Stimulated activated memory B cell treated with anti-CD40 and anti-IgM and Interleukin-4, amounts not matched to agents 10 μg/mL and 1 μg/mL and 100 μg/mL, for 72 hours (primary cell): ENCODE measurements at places on chromosomes 12 and 14.

DNA sequence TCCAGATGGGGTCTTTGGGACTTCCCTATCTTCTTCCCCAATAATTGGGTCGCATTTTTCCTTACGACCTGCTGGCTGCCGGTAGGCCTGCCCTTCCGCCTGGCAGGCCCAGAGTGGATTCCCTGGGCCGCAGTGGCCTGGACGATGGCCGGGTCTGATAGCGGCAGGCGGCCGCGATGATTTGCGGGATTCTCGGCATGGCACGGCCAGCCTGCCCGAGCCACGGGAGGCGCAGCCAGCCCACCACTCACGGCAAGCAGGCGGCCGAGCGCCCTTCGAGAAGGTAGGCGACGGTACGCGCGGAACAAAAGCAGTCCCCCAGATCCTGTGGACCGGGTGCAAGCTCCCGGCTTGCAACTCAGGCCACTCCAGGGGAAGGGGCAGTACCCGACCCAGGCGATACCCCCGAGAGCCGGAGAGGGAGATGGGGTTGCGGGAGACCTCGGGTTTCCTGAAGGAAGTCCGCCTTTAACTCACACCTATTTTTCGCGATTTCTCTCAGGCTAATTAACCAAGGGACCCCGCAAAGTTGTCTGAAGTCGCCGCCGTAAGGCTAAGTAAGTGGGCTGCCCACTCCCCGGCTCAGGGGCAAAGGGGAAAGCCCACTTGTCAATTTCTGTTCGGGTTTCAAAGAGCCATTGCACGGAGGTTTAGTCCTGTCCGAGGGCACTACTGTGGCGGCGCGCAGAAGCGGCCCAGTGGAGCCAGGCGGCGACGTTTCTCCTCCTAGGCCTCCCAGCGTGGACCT is 1.4 kb upstream of the GSC start:
- ATAC-seq = no peak

DNA sequence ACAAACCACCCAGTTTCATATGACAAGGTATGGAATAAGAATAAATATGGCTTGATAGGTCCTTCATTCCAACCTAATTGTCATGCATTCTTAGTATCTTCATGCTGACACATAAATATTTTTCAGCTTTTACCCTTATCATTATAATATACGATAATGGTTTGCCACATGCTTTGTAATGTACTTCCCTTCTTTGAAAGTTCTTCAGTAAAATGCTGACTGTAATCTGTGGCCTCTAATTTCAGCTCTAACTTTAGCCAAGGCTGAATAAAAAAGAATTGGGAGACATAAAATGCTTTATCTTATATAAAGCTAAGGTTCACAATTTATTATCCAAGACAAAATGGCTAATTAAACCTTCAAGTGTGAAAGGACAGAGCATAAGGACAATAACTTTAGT is 2.6 kb upstream of the MAP4K5 start:
- ATAC-seq = no peak

- ATAC-seq = no peak
Observed at GRCh38 chr12:113622410-113622809, 150.7 kb upstream of the LHX5 start.

DNA sequence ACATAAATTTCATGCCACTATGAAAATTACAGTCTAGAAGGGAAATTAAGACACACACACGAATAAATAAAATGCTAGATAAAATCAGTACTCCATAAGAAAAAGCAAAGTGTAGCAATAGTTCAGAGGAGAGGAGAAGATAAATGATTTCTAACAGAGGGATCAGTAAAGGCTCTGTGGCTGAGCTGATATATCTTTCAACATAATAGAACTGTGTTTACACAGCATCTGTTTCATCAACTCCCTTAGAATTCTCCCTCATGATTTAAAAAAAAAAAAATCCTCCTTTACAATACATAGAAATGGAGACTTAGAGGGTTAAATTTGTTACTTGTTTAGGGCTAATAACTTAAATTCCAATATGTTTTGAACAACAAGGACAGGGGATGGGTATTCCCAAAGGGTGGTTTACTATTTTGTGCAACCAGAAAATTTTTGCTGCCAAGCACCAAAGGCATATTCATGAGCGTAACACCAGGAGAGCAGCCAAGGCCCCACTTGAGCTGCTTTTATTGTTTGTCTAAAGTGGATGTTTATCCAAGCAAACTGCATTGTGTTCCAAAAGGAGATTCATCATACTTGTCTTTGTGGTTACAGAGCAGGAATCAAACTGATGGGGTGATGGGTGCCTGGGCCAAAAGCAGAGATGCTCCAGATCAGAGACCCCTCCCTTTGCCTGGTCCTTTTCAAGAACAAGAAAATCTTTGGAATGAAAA is 162.7 kb downstream of the BMP4 start:
- ATAC-seq = no peak

DNA sequence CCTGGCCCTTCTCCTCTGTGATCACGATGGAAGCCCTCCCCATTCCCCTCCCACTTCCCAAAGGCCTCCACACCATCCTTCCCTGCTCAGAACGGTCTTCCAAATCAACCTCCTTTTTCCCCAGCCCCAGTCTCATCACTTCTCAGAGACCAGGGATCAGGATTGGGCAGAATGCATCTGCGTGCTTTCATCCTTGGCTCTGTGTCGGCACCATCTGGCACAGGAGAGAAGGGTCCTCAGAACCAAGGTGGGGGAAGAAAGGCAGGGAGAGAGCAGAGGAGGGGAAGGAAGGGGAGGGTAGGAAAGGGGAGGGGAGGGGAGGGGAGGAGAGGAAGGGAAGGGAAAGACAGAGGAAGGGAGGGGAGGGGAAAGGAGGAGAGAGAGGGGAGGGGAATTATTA is 52.4 kb upstream of the FICD start:
- no peak for ATAC-seq

GRCh38 chr12:25800101-25800500 is 158.4 kb upstream of the RASSF8 start:
- no peak for ATAC-seq

- ATAC-seq = peak; percentile 31
Observed at GRCh38 chr14:52370406-52370935, 56.4 kb downstream of the PTGER2 start.

DNA sequence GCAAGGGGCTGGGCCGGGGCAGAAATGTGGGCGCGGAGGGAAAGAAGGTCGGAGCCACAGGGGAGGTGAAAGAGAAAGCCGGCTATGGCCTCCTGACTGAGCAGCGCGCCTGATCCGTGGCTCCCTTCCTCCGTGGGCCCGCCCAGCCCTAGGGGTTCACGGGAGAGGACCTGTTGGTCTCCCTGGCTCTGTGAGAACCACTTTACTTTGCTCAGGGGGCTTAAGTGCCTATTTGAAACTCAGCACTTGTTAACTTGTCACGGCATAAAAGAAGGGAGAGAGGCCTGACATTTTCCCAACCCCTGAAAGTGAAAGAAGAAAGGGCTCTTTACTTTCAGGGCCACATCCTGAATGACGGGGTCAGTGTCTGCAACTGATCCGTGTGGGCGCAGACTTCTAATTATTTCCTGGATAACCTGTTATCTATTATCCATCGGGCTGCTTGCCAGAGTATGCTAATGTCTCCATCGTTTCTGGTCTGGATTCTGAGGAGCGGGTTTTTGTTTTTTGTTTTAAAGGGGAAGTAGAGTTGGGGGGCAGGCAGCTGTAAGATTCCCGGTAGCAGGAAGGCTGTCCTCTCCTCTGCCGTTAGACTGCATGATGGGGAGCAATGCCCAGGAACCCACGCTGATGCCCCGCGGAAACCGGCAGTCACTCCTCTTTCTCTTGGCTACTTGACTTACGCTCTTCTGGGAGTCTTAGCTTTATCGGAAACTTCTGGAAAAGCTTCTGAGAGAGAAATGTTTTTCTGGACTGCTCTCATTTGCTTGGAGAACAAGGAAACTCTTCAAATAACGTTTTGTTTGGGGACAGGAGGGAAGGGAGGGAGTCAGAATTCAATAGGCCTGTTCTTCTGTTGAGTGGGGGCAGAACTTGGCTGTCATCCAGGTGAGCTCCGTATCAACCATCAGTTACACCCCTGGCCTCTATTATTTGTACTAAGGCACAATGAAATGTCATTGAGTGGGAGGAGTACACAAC is 127.7 kb upstream of the MAX start:
- ATAC-seq = peak; percentile 58

- no peak for ATAC-seq
Observed at GRCh38 chr14:21711360-21711961, 37.8 kb upstream of the OR4E1 start.

DNA sequence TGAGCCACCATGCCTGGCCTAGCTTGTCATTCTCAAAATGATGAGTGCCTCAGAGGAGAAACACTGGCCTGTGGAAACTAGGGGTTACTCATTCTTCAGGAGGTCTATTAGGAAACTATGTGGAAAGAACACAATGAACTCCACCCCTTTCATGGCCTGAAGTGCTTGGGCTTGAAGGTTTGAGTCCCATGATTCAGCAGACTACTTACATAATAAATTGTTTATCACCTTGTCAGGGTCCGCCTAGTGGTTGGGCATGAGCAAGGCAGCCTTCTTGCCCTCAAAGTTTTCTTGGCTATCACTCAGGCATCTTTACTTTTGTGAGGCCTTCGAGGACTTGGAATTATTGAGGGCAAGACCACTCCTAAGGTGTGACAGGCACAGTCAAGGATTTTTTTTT is 251.2 kb downstream of the ACSS3 start:
- no peak for ATAC-seq

GRCh38 chr14:61128382-61129167 is 147.5 kb downstream of the SLC38A6 start:
- no peak for ATAC-seq

GRCh38 chr14:100774164-100774537 is 47.5 kb downstream of the DLK1 start:
- no peak for ATAC-seq

DNA sequence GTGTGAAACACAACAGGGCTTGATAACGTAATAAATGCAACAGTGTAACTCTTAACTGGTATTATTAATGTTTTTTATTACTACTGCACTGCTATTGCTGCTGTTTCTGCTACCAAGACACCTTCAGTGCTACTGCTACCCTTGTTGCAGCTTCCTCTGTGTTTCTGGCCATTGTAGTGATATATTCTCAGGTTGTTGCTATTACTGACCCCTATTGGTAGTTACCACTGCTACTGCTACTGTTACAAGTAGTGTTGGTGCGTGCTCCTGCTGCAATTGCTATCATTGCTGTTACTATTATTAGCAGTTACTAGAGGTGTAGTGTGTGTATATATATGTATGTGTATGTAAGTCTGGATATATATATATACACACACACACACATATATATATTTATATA is 87.2 kb upstream of the PTPRB start:
- no peak for ATAC-seq

DNA sequence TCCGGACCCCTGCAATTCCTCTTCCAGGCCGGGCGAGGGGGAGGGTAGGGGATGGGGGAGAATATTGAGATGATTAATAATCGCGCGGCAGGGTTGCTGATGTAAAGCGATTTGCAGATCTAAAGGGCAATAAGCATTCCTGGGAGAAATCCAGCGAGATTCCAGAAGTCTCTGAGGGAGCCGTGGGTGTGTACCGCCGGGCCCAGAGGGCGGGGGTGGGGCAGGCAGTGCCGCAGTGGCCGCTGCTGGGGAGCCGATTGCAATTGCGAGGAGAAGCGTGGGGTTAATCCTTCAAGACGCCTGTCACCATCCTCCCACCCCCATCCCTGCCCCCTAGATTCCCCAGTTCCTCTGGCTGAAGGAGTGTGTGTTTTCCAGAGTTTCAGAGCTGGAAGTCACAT is 16.4 kb downstream of the FOS start:
- no peak for ATAC-seq

DNA sequence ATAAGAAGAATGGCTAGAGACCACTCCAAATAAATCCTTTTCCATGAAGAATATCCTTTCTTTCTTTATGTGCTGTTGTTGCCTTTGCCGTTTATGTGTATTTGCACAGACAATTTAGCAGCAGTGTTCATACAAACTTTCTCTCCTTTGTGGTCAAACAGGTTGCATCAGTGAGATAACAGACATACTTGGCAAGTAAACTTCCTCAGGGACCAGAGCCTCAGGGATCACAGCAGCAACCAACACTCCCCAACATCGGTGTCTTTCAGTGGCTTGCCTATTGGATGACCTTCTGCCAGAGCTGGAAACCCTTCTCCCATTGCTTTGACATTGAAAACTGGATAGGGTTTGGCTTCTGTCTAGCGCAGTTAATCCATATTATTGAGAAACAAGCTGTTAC is 252.2 kb downstream of the BTG1 start:
- ATAC-seq = no peak

DNA sequence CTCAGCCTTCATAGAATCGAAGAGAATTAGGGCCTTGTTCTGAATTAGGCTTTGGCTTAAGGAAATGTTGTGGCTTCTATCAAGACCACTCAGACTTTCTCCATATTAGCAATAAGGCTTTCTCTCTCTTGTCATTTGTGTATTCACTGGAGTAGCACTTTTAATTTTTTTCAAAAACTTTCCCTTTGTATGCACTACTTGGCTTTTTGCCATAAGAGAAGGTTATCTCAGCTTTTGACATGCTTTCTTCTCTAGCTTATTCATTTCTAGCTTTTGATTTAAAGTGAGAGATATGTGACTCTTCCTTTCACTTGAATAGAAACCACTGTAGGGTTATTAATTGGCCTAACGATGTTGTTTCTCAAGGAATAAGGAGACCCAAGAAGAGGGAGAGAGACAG is 244.2 kb downstream of the GPHN start:
- ATAC-seq = no peak

- ATAC-seq = no peak
Observed at GRCh38 chr12:66516561-66516960, 162.3 kb downstream of the GRIP1 start.

GRCh38 chr14:94338023-94338422 is 14.9 kb upstream of the SERPINA6 start:
- ATAC-seq = no peak

DNA sequence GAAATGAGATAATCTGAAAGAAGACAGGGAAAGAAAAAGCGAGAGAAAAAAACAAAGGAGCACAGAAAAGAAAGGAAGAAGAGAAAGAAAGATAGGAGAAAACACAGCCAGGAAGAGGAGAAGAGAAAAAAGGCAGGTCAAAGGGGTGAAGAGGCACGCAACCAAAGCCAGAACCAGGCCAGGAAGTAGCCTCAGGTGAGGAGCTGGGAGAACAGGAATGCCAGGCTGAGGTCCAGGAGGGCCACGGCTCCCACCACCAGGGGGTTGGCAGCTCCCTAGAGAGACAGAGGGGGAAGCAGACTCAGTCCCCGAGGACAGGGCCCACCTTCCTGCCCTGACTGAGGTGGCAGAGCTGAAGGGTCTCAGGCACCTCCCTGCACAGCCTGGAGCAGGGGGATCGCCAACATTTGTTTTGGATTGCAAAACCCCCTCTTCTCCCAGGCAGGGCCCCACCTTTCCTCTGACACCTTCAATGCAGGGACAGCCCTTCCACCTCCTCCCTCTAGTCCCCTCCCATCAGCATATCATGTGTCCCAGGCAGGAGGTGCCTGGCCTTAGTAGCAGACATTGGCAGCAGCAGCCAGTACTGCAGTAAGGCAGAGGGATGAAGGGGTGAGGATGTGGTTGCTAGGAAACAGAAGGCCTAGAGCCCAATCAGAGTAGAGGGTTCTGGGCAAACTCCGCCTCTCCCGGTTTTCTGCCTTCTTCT is 2.0 kb upstream of the AP1G2 start:
- ATAC-seq = no peak
